ENCODE measurements at places on chromosomes 4 and X.

- no peak for DNase-seq
Observed at GRCh38 chr4:153634738-153635353, 49.2 kb upstream of the TLR2 start.

- no peak for DNase-seq
Observed at GRCh38 chr4:114021451-114021850, 42.0 kb upstream of the ARSJ start.

DNA sequence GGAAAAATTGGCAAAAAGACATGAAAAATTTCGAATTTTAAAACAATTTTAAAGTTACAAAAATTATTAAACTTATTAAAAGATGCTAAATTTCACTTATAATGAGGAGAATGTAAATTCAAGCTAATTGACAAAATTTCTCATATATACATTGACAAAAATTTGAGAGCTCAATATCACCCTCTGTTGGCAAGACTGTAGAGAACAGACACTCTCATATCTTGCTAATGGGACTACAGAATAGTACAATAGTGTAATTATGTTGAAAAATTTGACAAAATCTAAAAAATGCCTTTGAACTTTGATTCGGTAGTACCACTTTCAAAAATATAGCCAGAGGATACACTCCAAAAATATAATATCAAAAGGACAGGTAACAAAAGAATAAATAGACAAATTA, 29.8 kb downstream of the DCAF8L2 start:
- DNase-seq, result no peak

GRCh38 chr4:76182463-76182862, 31.2 kb downstream of the SCARB2 start:
- DNase-seq, result no peak

GRCh38 chr4:78939667-78940008, 400 bp upstream of the PAQR3 start:
- DNase-seq, result no peak

Data from ecto neural progenitor cell (in vitro differentiated cells).